Right atrium auricular region (tissue), 2 donors: ENCODE measurements at places on chromosomes 12 and 14.

DNA sequence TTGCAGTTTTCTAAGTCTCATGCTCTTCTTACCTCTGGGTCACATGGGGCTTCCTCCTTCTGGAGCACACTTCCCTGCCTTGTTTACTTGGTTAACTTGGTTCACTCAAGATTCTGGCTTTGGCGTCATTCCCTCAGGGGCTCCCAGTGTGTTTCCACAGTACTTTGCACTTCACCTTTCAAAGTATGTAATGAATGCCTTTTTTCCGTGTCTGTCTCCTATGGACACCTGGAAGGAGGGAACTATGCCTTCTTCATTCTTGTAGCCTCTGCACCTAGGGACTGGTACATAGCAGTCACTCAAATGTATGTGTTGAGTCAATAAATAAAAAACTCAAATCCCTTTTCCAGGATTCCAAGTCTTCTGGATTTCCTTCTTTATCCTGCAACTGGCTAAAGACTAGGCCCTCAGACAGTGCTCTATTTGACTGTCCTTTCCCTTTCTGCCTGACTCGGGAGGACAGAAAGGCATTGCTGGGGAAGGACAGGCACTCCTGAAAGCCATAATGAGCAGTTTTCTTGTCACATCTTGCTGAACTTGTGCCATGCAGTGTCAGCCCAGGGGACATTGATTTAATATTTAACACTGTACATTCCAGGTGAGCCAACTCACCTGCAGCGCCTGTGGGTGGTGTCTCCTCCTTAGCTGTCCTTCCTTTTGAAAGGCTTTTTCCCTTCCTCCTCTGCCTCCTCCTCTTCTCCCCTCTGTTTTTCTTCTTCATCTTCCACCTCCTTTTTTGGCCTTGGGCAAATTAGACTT is 12.8 kb downstream of the MYRFL start:
- no peak for DNase-seq

DNA sequence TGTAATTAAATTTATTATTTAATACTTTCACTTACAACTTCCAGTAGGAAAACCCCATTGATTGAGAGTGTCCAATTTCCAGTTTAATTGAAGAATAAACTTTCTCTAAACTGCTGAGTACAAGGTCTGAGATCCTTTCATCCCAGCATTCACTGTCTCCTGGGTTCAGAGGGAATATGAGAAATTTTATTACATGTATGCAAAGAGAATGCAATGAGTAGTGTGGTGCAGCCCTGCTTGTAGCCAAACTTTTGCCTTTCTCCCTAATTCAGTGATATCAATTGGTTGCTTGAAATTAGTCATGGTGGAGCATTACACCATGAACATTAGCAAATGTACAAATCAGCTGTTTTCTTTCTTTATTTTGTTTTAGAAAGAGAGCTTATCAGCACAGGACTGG is 780.6 kb upstream of the MDGA2 start:
- DNase-seq: no peak

DNA sequence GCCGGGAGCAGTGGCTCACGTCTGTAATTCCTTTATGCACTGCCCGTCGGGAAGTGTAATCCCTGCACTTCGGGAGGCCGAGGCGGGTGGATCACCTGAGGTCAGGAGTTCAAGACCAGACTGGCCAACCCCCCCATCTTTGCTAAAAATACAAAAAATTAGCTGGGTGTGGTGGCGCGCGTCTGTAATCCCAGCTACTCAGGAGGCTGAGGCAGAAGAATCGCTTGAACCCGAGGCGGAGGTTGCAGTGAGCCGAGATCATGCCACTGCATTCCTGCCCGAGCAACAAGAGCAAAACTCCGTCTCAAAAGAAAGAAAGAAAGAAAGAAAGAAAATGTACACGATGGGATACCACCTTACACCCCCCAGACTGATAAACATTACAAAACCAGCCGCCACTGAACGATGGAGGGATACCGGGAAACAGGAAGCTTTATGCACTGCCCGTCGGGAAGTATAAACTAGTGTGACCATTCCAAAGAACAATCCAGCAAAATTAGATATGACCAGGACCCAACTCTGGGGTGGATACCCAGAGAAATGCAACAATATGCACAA is 1.1 kb downstream of the ABCD4 start:
- DNase-seq: no peak

DNA sequence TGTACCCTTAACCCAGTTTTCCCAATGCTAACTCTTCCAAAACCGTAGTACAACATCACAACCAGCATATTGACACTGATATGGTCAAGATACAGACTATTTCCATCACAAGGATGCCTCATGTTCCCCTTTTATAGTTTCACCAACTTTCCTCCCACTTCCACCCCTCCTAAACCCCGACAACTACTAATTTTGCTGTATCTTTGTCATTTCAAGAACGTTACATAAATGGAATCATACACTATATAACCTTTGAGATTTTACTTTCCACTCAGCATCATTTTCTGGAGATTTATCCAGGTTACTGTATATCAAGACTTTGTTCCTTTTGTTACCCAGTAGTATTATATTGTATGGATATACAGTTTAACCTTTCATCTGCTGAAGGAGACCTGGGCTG is 88.9 kb downstream of the MED13L start:
- no peak for DNase-seq

GRCh38 chr12:53695152-53696145 is 19.6 kb upstream of the ATP5MC2 start:
- DNase-seq: no peak
